Glutamatergic neuron (in vitro differentiated cells): ENCODE measurements at places on chromosomes 13 and 19.

GRCh38 chr13:77360032-77360685 lies 33.3 kb upstream of the MYCBP2 start:
- DNase-seq: no peak

DNA sequence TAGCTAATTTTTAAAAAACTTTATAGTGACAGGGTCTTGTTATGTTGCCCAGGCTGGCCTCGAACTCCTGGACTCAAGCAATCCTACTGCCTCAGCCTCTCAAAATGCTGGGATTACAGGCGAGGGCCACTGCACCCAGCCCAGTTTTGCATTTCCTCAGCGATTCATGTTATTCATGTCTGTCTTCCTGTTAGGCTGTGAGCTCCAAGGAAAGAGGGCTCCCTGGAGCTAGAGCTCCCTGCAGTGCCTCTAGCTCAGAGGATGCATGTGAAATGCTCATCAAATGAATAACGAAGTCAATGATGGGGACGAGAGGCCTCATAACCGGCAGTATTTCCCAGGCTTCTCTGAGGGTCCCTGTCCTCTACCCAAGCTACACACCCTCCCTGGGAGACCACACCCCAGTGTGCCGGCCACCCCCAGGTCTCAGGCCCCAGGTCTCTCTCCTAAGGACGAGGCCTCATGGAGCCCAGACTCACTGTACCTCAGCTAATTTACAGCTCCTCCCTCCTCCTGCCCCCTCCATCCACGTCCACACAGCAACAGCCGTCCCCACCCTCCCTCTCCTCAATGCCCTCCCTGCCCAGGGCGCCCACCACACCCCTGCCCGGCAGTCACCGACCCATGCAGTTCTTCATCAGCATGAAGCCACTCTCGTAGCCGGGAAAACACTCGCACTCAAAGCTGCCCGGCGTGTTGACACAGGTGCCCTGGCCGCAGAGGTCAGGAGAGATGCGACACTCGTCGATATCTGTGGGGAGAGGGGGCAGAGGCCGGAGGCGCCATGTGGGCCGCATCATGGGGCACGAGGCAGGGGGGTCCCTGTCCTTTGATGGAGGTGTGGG lies 28.5 kb downstream of the FBN3 start:
- DNase-seq: no peak

DNA sequence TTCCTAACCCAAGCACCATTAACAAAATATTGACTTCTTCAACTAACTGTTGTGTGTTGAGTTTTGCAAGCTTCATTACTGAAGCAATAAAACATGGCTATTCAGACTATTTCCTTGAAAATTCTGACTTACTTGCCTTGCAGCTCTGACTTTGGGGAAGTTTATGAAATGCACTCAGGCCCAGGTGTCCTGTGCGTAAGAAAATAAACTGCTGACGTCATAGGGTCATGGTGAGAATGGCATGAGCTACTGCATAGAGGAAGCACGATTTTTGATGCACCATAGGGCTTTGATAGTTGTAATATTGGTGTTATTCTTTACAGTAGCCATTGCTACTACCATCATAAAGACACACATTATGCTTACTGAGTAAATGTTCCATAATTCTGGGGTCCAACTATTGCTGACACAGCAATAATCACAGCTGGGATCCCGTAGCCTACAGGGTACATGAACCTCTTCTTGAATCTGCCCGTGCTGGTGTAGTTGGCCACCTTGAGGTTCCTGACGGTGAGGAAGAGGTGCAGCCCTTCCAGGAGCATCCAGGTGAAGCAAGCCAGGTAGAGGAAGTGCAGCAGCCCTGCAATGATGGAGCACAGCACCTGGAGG lies 57.9 kb downstream of the MBD3L2B start:
- no peak for DNase-seq

DNA sequence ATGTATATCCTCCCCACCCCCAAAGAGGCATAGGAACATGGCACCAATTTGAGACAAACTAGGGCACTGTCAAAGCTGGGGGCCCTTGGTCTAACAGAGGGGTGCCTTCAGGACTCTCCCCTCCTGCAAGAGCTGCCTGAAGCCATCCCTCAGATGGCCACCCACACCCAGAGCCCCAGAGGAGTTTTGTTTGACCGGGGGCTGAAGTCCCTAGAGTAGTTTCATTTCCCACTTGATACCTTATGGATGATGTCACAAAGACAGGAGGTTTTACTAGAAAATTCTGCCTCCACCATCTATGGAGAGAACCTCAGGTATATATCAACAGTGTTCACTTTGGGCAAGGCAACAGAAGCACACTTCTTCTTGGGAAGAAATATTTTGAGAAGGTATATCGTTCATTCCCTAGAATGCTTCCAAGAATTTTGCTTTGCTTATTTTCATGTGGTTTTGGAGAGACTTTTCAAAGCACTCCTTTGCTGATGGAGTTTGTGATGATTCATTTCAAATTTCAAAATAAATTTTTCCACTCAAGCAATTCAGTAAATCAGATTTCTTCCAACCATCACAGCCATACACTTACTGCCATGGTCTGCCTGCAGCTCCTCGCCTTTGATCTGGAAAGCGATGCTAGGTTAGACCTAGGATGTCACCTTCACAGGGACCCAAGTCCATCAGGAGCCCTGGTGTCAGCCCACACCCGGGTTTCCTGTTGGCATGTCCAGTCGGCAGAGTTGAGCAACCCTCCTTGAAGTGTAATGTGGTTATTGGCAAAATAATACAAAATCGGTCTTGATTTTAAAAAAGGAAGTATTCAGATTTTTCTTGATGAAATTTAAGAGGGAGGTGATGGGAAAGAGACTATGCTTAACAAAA lies 207.0 kb downstream of the SHISA2 start:
- DNase-seq: no peak

DNA sequence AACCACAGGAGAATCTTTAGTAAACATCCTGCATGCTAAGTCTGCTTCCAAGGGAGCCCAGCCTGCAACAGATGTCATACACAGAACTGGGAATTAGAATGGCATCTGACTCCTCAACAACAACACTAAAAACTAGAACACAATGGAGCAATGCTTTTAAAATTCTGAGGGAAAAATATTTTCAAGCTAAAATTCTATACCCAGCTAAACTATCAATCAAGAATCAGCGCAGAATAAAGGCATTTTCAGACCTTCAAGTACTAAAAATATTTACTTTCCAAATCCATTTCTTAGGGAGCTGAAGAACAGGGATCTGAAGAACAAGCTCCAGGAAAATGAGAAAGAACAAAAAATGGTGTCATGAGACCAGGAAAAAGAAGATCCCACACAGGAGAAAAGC lies 46.9 kb upstream of the CHST8 start:
- no peak for DNase-seq

DNA sequence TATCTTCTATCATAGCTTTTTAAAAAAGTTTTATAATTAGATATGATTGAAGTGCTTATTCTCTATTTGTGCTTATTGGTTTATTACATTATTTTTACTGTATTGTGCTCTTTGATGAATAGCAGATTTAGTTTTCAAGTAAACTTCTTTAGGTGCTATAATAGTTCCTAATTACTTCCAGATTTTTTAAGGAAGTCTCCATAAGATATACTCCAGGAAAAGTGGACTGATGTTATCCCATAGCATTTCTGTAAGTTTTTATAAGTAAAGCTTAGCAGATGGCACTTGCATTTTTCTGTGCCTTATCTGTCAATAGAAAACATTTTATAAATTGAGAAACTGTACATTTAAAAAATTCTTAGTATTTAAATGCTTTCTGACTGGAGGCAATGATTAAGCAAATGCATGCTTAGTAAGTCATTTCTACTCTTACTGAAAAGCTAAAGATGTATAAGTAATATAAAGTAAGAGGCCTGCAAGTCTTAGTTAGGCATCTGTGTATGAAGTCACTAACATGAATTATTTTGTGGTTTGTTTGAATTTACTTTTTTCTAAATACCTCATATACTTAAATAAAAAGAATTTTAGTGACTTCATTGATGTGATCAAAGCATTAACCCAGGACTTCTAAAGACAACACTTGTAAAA lies 182.8 kb downstream of the MAB21L1 start:
- DNase-seq: no peak

DNA sequence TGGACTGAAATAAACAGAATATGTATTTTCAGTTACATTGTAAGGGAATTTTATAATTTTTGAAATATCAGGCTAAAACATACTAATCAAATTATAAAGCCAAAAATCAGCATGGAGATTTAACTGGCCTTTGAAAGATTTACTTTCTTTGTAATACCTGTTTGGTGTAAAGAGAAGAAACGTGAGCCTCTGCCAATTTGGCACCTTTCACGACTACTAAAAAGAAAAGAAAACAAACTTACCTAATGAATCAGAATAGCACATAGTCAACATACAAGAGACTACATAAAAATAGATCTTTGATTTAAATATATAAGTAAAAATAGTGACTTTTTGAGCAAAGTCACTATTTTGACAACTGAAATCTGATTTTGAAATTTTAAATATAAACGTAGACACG lies 87.4 kb downstream of the RBM26 start:
- no peak for DNase-seq

DNA sequence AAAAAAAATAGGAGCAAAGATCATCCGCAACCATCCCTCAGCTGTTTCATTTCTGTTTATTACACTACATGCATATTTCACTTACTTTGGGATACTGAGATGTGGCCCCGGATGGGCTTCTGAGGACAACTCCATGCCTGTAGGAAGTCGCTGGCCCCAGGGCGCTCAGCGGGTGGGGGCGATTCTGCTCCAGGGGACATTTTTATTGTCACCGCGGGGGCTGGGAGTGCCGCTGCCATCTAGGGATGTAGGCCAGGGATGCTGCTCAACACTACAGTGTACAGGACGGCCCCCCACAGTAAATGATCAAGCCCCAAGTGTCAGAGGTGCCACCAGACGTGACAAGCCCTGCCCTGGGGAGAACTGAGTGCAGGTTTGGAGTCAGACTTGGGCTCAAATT lies 6.4 kb upstream of the BST2 start:
- DNase-seq: no peak

DNA sequence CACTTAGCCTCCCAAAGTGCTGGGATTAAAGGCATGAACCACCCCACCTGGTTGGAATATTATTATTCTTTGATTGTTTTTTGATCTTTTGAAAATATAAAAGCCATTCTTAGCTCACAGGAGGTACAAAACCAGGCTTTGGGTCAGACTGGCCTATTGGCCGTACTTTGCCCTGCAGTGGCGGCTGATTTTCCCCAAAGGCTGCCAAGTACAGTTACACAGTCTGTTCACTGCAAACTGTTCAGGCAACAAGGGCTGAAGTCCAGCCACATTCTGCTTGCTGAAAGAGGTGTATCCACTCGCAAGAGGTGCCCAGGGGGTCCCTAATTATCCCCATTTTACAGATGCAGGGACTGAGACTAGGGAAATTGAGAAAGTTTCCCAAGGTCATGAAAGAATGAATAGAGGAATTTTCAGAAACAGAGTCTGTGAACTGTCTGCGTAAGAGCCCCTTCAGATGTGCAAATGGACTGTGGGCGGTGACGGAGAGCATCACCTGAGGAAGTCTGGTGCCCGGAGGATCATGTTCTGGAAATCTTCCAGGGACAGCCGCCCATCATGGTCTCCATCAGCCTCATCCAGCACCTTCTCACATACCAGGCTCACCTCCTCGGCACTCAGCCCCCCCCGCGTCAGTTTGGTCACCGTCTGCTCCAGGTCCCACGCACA lies 9.0 kb downstream of the CIB3 start:
- no peak for DNase-seq

GRCh38 chr19:41131186-41131585 lies 17.0 kb downstream of the CYP2F1 start:
- DNase-seq: no peak

DNA sequence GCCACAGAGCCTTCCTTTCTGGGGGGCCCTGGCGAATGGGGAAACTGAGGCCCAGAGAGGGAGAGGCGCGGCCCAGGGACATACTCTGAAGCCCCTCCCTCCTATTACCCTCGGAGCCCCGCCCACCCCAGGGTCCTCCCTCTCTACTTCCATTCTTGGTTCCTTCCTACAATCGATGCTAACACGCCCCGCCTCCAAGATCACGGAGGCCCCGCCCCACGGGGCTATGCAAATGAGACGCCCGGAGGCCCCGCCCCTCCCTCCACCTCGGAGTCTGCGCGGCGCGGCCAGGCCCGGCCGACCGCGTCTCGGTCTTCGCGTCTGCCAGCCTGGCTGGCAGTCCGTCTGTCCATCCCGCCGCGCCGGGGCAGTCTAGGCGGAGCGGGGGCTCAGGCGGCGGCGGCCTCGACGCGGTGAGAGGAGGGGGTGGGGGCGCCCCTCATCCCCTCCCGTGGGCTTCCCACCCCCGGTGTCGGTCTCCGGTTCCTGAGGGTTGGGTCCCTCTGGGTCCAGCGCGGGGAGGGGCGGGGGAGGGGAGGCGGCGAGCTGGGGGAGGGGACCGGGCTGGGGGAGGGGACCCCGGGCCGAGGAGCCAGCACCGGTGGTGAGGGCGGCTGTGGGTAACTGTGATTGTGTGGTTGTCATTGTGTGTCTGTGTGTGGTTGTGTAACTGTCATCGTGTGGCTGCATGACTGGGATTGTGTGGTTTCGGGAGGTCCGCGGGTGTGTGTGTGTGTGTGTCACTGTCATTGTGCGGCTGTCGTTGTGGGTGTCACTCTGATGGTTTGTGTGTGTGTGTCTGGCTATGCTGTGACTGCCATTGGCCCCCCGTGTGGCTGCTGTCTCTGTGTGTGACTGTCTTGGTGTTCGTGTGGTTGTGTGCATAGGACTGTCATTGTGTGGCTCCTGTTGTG lies at the start of gene PLPPR2:
PLPPR2 (plus strand) TSS at position 273 of the 914 bp plus-strand sequence. CDS start 2,242 bp downstream, outside the sequence.
- peak; percentile 98 for DNase-seq

- DNase-seq: no peak
Measured at GRCh38 chr13:59533561-59534555, 629.9 kb downstream of the DIAPH3 start.

DNA sequence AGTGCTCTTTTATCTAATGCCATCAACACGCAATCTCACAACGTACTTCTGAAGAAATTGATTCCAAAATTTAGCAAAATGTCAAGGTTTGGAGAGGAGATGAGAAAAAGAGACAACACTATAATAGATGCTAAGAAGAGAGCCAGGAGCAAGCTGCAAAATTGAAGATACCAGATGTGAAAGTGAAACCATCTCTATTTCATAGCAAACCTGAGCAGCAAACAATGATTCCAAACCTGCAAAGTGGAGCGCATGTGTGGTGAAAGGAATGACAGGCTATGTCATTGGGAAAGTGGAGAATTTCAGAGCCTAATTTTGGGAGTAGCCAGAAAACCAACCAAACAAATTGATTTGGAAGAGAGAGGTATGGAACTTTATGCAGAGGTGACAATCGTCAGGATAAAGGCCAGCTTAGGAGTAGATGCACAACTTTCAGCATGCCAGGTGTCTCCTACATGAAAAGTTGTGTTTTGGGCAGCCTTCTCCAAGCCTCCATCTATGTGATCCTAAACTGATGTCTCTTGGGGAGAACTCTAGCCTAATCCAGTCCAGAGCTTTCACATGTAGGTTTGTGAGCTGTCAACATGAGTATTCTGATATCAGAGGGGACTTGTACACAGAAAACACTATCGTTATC lies 158.4 kb upstream of the FNDC3A start:
- DNase-seq: no peak
